RPMI7951 (cell line): ENCODE measurements at places on chromosomes 2 and 18. TPM values are rescaled to one million over a fixed set of nuclear protein-coding genes. Genes with fewer than 3 reads are reported as not detected.

Gene IKZF2
- 3.8 and 4.1 TPM in 2 replicates for total RNA-seq

Gene PIK3C3
- total RNA-seq: 42.3 and 43.0 TPM in 2 replicates

Gene SERPINB3
- total RNA-seq: 0.20 TPM in 1 of 2 replicates, not detected in the other

Gene LRRTM1
- not detected in 2 replicates for total RNA-seq

Gene CRYGC
- not detected in 2 replicates for total RNA-seq

Gene BOLL
- total RNA-seq: not detected in 2 replicates

Gene COLEC12
- 95.0 and 103 TPM in 2 replicates for total RNA-seq

Gene MARCHF4
- 0.29 and 0.48 TPM in 2 replicates for total RNA-seq

Gene MGAT4A
- total RNA-seq: 0.20 TPM in 1 of 2 replicates, not detected in the other

Gene TBR1
- under 0.01 TPM in 1 of 2 replicates, not detected in the other for total RNA-seq

Gene FEV
- total RNA-seq: not detected in 2 replicates

Gene GLI2
- 3.2 and 3.9 TPM in 2 replicates for total RNA-seq

Gene IL36A
- not detected in 2 replicates for total RNA-seq

Gene SH2D6
- not detected in 2 replicates for total RNA-seq

Gene IL1B
- total RNA-seq: 57.5 and 71.6 TPM in 2 replicates

Gene WDR54
- total RNA-seq: 119 and 120 TPM in 2 replicates

Gene HOXD9
- 1.4 TPM in 2 replicates for total RNA-seq

Gene RAX
- total RNA-seq: not detected in 2 replicates

Gene WDR35
- 12.9 and 14.4 TPM in 2 replicates for total RNA-seq

Gene TCF4
- 66.5 and 89.8 TPM in 2 replicates for total RNA-seq

Gene KIAA2012
- total RNA-seq: under 0.01 TPM in 1 of 2 replicates, not detected in the other

Gene DAW1
- 0.10 and 0.48 TPM in 2 replicates for total RNA-seq

Gene HOXD10
- not detected in 2 replicates for total RNA-seq

Gene SLC9A4
- not detected in 2 replicates for total RNA-seq

Gene SRD5A2
- total RNA-seq: not detected in 2 replicates

Gene DNAJC5G
- not detected in 2 replicates for total RNA-seq
